NCI-H187 (cell line): ENCODE measurements at places on chromosomes 5 and 9.

- DNase-seq = no peak
Observed at GRCh38 chr9:85742597-85742936, 813 bp upstream of the AGTPBP1 start.

GRCh38 chr5:43302481-43302880 lies 10.7 kb downstream of the HMGCS1 start:
- no peak for DNase-seq

- no peak for DNase-seq
Observed at GRCh38 chr5:117242028-117242427, 667.4 kb upstream of the SEMA6A start.

DNA sequence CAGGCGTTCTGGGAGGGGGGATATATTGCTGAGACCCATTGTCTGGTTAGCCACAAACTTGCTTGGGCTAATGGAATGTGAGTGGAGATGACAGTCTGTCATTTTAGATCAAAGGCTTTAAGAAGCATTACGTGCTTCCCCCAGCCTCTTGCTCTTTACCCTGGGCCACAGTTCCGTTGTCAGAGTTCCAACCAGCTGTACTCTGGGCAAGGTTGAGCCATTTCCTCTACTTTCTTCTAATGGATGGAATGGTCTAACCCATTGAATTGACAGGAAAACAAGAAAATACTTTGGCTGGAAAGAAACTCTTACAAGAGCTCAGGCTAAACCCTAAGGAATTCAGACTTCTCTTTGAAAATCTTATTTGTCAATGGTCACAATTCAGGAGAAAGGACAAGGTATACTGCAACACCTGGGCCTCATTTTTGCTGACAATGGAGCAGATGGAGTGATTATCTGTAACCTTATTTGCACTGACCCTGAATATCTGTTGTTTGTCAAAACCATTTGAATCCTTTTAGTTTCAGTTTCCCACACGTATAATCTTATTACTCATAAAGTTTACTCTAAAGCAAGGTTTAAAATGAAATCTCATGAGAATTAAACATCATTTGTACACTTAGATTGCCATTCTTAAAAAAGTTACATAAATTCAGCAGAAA lies 231.4 kb downstream of the PDE4D start:
- DNase-seq = no peak

- DNase-seq = no peak
Observed at GRCh38 chr9:33306037-33306436, 15.7 kb downstream of the NFX1 start.

DNA sequence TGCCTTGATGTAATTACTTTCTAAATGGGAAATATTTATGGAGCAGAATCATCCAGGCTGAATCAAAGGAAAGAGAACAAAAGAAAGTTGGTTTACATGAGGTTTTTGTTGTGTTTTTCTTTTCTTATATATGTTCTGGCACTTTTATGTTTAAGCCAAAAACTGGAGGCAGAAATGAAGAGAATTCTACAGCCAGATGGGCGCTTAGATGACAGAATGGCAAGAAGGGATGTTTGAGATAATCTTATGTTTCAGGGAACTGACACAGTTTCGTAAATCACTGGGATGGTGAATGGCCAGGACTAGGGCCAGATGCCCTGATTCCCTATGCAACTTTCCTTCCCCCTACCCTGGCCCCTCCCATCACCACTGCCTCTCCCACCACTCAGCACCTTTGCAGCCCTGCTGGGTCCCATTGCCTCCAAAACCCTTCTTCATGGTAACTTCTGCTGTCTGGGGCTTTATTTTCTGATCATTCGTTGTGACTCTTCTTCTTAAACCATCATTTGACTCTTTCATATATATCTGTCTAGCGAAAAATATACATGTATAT lies 111.8 kb downstream of the EFNA5 start:
- DNase-seq = no peak

DNA sequence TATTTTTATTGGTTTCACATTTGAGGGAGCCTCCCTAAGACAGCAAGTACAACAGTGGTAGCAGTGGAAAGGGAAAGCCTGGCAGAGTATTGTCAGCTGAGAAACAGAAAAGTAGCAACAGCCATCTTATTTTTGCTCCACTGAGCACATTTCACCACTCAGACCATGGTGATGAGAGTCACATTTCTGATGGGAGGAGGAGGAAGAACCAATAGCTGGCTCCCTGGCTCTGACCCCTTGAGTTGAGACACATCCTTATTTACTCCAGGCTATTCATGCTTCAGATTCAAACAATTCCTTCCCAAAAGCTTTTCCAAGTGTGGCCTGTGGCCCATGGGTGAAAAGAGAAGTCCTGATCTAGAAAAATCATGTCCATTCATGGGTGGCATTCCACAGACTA lies 236.3 kb downstream of the ARHGAP26 start:
- no peak for DNase-seq

DNA sequence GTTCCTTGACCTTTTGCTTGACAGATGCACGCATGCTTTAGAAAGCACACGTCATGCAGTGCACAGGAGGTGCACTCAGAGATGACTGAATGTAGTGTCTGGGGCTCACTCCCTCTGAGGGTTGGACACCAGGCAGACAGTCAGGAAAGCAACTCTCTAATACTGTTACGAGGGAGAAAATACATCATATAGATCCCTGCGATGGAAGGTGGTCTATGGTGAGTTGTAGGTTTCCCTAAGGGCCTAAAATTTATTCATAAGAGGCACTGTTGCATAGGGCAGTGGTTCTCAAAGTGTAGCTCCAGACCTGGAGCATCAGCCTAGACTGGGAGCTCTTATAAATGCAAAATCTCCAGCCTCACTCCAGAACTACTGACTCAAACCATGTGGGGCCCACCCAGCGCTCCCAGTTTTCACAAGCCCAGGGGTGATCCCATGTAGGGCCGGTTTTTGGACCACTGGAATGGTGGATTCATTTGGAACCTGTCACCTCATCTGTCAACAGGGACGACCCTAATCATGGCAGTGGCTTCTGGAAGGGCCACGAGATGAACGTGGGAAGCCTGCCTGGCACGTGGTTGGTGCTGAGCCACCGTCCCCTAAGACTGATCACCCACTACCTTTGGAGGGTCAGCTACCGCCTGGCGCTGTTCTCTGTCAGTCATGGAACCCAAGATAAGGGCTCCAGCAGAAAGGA lies 16.8 kb upstream of the PHF19 start:
- no peak for DNase-seq

DNA sequence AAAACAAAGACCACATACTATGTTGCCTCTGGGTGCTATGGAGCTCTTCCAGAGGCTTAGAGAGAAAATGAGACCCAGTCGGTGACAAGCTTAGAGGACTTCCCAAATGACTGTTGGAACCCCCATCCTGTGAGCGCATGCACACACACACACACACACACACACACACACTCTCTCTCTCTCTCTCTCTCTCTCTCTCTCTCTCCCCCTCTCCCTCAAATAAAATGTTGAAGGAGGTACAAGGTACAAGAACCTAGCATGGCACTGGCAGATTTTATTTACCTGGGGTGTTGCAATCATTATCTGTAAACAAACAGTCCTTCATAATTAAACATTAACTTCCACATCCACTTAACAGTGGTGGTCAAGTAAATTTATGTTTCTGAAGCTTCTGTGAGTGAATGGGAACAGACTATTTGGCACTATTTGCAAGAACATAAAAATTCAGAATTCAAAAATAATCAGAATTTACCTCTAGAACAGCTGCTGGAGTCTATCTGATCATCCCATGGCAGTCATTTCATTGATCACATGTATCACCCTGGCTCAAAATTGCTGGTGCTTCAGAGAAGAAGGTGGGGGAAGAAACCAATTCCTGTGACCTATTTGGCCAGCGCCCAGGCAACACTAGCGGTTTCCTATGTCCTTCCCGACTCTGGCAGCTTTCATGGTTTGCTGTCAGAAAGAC lies 24.9 kb downstream of the TRPM3 start:
- DNase-seq = no peak

DNA sequence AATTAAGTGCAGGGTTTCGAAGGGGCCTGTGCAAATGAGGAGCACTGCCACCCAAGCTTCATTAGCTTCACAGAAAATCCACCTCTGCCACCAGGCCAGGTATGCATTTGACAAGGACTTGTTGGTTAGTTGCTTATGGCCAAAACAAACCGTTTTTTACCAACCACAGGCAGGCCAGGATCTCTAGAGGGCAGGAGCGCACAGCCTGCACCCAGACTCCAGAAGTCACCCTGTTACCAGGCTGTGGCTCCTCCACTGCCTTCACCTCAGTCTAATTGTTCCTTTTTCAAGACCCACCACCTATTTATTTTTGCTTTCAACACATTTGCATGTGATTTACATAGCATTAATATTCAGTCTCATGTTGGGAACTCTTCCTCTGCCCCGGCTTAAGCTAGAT lies 78.3 kb upstream of the HSPA9 start:
- no peak for DNase-seq

DNA sequence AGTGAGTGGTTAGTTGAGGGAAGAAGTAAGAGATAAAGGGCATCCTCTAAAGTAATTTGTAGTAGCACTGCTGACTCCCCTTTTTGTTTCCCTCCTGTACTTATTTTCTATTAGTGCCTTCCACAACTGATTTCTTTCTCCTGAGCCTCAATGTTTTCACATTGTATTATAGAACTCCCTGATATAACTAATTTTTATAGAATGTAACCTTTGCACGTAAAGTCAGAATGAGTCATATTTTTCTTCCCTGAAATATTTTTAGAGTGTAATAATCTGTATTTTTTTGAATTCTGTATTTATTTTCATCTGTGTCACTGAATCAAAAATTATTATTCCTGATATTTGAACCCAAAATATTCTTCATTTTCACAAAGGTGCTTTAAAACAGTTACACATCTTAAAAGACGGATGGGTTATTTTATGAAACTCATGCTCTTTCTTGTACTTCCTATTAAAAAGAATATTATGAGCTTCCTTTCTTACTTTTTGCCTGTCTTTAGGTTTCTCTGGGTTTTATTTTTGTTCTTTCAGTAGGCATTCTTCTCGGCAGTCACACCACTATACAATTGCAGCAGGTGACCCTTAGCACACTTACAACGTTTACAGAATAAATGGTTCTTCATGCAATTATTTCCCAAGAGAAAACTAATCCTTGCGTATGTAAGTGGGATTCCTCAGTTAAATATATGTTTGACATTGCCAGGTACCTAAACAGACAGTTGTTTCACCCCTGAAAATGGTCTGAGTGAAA lies 30.5 kb upstream of the DMRTA1 start:
- DNase-seq = no peak

- no peak for DNase-seq
Observed at GRCh38 chr5:80254767-80255430, 949 bp downstream of the SERINC5 start.

- DNase-seq = no peak
Observed at GRCh38 chr9:71697882-71698281, 70.4 kb downstream of the CEMIP2 start.

GRCh38 chr5:103424453-103425205 lies 138.0 kb downstream of the NUDT12 start:
- no peak for DNase-seq

- no peak for DNase-seq
Observed at GRCh38 chr5:173964506-173964905, 24.5 kb upstream of the C5orf47 start.

DNA sequence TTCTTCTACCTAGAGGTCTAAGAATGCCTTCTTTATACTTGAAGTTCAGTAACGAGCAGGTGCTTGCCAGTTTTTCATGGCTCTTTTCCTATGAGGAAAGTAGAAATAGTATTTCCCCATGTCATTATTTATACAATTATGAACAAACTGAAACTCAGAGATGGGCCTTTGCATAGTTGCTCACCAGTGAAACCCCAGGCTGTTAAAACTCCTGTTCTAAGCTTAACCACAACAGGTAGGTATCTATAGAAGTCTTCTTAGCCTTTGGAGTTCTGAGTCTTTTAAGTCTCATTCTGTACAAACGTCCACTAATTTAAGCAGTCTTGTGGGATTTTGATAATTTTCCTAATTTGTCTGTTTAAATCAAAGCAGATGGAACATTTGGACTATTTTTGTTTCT lies 90.1 kb downstream of the STARD4 start:
- DNase-seq = no peak

GRCh38 chr9:91807643-91808246 lies 142.3 kb downstream of the ROR2 start:
- DNase-seq = no peak

- no peak for DNase-seq
Observed at GRCh38 chr5:149584121-149584520, 2.8 kb downstream of the ARHGEF37 start.

GRCh38 chr5:11482011-11482410 lies 422.2 kb downstream of the CTNND2 start:
- DNase-seq = no peak

- no peak for DNase-seq
Observed at GRCh38 chr5:1973391-1974013, 90.8 kb upstream of the IRX4 start.

DNA sequence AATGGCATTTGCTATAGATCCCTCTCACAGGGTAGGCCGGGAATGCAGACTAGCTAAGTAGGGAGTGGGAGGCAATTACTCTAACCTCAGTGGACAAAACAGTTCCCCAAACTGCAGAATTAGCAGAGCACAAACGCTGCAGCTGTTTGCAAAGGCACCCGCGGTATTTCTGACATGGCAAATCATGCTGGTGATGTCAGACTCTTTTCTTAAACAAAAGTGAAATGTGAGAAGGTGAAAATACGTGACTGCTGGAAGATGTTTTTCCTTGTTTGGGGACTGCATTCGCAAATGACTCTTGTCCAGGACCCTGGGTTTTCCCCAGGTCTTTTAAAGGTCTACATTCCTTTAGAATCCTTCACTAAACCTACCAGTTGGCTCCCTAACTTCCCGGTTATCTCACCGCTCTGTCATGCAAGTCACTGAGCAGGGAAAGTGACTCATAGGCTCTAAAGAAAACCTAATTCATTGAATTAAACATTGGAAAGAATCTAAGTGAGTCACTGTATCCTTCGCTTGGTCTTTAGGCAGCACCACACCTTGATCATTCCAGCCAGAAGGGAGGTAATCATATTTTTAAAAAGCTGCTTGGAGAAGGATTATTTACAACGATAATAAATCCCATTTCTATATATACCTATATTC lies 91.5 kb upstream of the DNAH5 start:
- DNase-seq = no peak

DNA sequence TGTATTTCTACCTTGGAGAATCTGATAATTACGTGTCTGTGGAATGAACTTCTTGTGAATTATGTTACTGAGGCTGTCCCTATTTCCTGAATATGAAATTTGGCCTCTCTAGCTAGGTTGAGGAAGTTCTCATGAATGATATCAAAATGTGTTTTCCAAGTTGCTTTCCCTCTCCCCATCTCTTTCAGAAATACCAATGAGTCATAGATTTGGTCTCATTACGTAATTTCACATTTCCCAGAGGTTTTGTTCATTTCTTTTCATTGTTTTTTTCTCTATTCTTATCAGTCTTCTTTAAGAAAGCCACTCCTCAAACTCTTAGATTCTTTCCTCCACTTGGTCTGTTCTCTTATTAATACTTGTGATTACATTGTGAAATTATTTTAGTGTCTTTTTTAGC lies 923.8 kb upstream of the CDH9 start:
- no peak for DNase-seq

- DNase-seq = no peak
Observed at GRCh38 chr5:11064763-11065450, 303.9 kb upstream of the DAP start.

- DNase-seq = no peak
Observed at GRCh38 chr5:150112201-150113046, 26.1 kb upstream of the CSF1R start.

- no peak for DNase-seq
Observed at GRCh38 chr9:29211003-29211579, 1637.8 kb upstream of the C9orf72 start.
